ENCODE measurements at places on chromosomes 16 and 17.

GRCh38 chr17:14203388-14203787 lies 33.3 kb downstream of the CDRT15 start:
- DNase-seq, result no peak

GRCh38 chr16:2811703-2812471 lies 5.2 kb upstream of the PRSS21 start:
- no peak for DNase-seq

DNA sequence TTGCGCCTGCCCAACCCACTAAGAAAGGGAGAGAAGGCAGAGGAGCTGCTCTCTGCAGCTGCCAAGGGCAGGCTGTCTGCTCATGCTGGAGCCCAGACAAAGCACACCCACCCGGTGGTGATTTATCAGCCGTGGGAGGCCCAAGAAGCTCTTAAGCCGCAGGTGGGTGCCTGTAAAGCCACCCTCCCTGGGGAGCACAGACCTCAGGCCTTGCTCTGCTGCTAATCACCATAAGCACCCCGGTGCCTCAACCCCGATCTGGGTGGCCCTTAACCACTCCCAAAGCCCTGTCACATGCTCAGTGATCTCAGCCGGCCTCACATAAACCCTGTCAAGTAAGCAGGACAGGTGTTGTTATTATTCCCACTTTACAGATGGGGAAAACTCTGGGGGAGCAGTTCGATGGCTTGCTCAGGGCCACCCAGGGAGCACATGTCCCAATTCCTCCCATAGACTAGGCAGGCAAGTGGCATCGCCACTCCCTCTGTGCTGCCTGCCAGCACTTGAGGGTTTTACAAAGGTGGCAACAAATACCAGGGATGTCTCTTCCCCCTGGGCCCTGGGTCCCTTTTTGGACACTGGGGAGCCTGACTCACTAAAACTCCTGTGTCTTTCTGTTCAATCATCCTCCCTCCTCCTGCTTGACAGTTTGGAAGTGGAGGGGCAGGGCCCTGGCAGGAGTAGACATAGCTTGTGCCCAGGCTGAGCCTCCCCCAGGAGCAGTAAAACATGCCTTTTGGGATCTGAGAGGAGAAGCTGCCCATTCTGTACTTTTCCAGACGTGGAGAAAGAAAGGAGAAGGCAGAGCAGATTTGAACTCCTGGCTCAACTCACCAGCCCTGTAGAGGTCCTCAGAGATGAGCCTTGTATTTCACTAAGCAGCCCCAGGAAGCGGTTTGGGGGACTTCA lies 299.3 kb downstream of the SOX9 start:
- no peak for DNase-seq

DNA sequence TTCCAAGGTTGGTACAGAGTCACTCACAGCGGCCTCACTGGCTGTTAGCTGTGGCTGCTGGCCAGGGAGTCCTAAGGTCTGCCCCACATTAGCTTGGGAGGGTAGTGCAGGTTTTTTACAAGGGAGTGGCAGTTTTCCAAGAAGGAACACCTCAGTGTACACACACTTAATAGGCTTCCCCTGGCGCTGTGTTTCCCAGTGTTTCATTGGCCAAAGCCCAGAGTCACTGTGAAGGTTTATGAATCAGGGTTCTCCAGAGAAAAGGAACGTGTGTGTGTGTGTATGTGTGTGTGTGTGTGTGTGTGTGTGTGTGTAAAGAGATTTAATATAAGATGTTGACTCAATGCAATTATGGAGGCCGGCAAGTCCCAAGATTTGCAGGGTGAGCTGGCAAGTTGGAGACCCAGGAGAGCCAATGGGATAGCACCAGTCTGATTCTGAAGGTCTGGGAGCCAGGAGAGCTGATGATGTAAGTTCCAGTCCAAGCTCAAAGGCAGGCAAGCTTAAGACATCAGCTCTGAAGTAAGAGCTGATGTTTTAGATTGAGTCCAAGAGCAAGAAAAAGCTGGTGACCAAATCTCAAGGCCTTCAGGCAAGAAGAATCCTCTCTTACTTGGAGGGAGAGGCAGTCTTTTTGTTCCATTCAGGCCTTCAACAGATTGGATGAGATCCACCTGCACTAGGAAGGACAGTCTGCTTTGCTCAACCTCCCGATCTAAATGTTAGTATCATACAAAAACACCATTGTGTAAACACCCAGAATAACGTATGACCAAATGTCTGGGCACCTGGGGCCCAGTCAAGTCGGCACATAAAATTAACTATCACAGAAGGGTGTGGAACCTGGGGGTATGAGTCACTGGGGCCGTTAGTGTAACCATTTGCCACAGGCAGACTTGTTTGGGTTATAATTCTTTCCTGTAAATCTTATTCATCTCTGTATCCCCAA lies 206.8 kb downstream of the PRKCA start:
- no peak for DNase-seq

GRCh38 chr16:83914091-83914710 lies 15.3 kb downstream of the MLYCD start:
- no peak for DNase-seq

DNA sequence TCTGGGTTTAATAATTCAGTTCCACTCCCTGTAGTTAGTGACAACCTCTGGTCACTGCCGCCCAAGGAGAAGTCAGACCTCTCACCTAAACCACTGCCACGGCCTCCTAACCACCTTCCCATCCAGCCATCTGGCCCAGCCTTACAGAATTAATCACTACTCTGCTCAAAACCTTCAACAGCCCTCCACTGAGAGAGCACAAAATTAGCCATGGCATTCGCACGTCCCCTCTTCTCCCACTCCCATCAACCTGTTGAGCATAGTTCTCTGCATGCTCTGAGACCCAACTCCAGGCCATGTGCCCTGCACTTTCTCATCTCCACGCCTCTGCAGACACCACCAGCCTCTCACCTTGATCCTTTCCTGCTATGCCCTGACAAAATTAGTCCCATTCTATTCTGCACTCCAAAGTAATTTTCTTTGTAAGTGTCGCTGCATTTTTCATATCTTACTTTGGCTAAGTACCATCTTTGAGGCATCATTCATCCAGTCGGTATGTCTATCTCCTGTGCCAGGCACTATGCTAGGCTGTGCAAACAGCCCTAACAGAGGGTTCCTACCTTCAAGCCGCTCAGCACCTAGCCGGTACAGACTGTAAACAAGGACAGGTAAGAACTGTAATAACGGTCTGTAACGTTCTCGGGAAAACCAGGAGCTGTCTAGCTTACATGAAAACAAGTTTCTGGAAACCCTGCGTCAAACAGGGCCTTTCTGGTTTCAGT lies 963 bp downstream of the COPRS start:
- no peak for DNase-seq

- no peak for DNase-seq
Observed at GRCh38 chr17:77738751-77739531, 219.6 kb upstream of the TNRC6C start.

GRCh38 chr16:69894676-69895075 lies 56.5 kb upstream of the CLEC18A start:
- no peak for DNase-seq

DNA sequence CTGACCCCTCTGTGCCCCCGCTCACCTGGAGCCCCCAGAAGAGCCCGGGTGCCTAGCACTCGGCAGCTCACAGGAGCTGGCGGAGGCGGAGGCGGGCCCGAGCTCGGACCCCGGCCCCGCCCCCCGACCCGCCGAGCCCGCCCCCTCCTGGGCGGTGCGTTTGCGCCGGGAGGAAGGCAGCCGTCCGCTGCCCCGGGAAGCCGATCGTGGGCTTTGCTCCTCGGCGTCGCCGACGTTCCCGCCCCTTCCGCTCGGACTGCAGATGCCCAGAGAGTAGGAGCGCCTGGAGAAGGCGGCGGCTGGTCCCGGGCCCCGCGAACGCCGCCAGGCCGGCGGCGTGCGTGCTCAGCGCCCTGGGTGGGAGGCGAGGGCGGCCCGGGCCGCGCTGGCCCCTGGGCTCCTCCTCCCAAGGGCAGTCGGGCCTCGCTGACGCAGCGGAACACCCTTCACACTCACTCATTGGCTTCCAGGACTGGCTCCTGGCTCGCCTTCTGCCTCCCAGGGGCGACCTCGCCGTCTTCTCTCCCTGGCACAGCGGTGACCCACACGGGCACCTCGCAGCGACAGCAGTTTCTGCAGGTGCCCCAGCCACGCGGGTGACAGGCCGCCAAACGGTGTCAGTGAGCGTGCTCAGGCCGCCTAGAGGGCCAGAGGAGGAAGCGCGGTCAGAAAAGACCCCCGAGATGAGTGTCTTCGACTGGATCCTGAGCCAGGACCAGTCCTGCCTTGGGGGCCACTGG lies at the start of gene PLSCR3:
TSS of gene PLSCR3 (minus strand) at position 74 of the 740 bp plus-strand sequence. CDS start 415 bp downstream, outside the sequence.
- DNase-seq, result peak; percentile 89

DNA sequence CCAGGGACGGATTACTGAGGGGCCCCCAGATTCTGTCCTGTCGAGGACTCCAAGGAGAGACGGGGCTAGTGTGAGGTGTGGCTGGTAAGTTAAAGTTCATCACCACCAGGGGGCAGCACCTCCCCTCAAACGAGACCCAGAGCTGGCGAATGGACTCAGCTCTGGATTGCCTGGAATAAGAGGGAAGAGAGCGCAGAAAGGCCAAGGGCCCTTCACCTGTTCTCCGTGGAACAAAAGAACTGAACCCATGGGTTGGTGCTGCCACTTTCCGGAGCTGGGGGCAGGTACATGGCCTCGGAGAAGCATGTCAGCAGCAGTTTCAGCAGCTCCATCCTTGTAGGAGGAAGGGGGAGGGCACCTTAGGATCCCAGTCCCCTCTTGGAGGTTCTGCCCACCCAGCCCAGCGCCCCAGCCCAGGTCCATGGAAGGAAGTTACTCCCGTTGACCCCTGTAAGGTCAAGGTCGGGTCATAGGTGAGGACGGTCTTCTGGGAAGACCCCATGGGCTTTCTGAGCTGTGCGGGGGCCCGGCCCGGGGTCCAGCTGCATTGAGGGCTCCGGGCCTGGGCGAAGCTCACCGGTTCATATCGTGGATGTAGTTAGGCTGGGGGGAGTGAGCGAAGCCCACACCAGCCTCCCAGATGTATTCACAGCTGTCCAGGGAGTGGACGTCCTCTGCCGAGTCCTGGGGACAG lies 10.8 kb downstream of the HID1 start:
- DNase-seq, result peak; percentile 88

- DNase-seq, result no peak
Observed at GRCh38 chr17:74994440-74994839, 7.0 kb downstream of the CDR2L start.

DNA sequence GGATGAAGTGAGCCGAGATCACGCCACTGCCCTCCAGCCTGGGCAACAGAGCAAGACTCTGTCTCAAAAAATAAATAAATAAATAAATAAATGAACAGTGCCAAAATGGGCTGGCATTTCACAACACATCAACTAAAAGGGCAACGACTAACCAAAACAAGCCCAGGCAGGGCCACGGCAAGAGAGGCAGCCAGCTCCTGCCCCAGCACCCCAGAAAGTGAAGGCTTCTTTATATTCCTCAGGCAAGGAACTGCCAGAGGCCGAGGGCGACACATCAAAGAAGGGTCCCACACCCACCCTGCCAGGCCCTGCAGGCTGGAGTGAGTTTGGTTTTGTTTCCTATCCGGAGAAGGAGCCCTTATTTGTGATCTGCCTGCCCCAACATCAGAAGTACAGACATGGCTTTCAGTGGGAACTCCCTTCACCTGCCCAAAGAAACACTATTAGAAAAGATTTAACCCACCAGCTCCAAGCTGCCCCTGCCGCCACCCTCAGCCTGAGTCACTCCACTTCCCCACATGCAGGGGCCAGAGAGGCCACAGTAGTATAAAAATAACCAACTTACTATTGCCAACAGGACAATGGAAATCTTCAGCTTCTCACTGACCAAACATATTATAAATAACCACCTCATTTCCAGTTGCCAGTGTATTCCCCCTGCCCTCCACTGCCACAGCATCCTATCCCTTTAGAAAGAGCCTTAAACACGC lies 8.0 kb downstream of the FBXO31 start:
- DNase-seq, result no peak

GRCh38 chr17:67992548-67993152 lies 3.6 kb downstream of the C17orf58 start:
- no peak for DNase-seq

- peak; percentile 42 for DNase-seq
Observed at GRCh38 chr17:28717578-28718332, at the start of gene RAB34. TSS of gene RAB34 (minus strand) at chr17:28717868. CDS start at chr17:28717266, 602 bp downstream.

GRCh38 chr17:34658811-34659560 lies 79.6 kb downstream of the TMEM132E start:
- no peak for DNase-seq

DNA sequence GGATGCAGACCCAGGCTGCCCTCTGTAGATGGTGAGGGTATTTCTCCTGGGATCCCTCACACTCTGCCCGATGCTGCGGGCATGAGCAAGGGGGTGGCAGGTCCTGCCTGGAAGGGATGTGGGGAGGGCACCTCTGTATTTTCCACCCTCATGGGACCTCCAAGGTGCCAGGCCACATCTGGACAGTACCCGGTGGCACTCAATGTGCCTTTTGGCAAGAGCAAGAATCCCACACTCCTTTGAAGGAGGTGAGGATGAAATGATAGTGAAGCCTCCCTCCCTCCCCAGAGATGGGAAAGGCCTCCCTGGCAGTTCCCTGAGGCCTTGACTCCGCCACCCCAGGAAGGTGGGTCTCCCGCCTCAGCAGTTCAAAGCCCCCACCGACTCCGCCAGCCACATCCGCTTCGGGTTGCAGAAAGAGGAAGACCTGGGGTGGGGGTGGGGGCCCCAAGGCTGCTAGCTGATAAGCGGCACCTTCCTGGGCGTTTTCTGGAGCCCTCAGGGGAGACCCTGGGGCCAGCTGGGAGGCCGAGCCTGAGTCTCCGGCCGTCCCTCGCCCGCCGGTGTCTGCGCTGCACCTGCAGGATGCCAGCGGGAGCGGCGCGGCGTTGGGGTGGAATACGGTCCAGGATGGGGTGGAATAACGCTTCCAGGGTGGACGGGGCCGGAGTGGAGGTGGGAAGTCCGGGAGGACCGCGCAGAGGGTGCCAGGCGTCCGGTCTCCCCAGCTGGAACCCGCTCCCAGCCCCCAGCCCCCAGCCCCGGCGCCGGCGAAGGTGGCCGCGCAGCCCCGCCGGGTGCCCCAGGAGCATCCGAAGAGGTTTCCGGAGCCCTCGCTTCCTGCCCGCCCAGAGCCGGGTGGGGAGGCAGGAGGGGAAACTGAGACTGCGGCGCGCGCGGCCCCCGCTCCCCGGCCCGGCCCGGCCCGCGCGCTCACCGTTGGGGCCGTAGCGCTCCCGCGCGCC lies 718 bp downstream of the ATP2A3 start:
- peak; percentile 64 for DNase-seq

GRCh38 chr17:39939106-39939505 lies 11.6 kb downstream of the LRRC3C start:
- no peak for DNase-seq

DNA sequence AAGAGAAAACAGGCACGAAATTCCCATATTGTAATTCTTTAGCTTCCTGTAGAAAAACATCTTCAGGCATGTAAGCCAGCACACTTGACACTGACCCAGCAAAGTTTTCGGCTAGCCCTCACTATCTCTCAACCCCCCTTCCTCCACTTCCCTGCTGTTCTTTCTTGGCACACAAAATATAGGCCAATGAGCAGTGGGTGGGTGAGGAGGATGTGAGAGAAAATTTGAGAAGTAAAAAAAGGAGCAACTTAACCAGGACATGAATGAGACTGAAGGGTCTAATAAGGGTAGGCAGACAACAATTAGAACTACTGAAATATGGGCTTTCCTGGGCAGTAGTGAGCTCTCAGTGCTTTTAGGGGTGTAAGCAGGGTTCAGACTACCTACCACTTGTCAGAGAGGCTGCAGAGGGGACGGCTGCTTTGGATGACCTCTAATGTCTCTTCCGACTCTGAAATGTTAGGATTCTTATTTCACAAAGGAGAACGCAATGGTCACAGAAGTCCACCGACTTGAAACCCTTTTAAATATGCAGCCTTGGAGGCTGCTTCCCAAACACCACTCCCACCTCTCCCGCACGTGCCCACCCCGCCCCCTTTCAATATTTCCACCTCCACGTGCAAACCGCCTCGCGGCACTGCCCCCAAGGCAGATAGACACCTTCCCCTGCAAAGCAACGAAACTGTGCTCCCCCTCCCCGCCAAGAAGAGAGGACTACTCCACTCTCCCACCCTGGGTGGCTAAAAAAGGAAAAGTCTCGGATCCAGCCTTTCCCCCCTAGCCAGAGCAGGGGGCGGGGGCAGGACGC lies 889 bp downstream of the MBTD1 start:
- no peak for DNase-seq

Data from memory B cell (primary cell).